ENCODE measurements at places on chromosomes 6 and 20.

GRCh38 chr6:150207931-150208570, 65.2 kb downstream of the PPP1R14C start:
- no peak for DNase-seq

- DNase-seq: no peak
Observed at GRCh38 chr20:49476016-49476355, 6.5 kb downstream of the KCNB1 start.

DNA sequence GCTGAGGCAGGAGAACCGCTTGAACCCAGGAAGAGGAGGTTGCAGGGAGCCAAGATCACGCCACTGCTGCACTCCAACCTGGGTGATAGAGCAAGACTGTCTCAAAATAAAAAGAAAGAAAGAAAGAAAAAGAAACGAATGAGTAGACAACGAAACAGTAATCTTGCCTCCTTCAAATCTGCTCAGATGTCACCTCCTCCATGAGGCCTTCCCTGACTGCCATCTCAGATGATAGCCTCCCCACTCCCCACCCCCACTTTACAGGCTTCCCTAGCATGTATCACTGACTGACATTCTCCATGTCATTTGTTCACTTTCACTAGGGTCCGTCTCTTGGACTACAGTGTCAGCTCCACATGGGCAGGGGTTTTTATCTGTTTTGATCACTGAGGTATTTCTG, 36.4 kb downstream of the C20orf203 start:
- no peak for DNase-seq

GRCh38 chr20:45152405-45152804, 22.3 kb upstream of the PI3 start:
- no peak for DNase-seq

DNA sequence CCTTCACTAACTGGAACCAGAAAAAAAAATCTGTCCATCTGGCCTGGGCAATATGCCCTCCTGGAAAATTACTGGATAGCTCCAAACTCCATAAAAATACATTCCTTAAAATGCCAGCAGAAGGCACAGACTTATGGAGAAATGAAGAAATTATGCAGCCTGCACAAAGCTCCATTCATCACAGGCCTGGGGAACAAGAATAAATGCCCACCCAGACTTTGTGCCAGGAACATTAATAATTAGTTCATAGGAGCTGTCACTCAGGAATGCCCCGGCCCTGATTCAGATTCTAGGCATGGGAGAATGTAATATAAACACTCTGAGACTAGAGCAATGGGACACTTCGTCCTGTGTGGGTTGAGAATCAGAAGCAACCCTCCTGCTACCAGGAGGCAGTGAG, 199.3 kb downstream of the OTOR start:
- DNase-seq: no peak

- no peak for DNase-seq
Observed at GRCh38 chr20:39431091-39431880, 469.1 kb downstream of the DHX35 start.

GRCh38 chr6:87244380-87244779, 78.0 kb upstream of the SMIM8 start:
- no peak for DNase-seq

DNA sequence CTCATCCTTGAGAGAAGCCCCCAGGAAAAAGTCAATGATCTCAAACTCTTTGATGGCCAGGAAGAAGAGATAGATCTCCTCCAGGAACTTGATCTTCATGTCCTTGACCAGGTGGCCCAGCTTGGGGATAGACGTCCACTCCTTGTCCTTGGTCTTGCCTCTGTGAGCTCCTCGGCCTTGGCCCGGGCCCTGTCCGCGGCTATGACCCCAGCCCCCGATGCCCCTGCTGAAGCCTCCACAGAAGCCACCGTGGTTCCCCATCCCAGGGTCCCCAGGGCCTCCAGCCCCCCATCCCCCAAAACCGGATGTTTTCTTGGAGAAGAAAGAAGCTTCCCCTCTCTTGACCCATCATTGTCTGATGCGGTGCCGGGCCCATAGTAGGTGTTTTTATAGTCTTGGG, 195.1 kb downstream of the ZMYND8 start:
- no peak for DNase-seq

DNA sequence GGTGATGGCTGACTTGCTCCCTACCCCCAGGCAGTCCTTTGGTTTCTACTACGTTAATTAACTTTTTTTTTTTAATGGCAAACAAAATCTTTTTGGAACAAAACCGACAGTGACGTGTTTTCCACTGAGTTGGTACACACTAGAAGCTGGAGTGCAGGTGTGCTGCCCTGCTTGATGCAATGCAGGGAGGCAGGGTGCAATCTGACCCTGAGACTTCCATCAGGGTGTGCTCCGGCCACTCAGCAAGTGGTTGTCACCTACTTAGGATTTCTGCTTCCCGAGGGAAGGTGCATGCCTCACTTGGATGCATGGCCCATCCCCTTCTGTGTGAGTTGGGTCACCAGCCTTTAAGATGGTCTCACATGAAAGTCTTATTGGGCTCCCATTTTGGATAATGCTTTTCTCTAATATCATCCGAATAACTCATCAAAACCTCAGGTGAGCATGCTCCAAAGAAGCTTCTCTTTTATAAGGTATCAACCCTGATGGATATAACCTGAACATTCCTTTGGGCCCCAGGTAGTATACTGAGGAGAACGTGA, 14.0 kb downstream of the RREB1 start:
- no peak for DNase-seq

GRCh38 chr6:1624058-1624850, 14.5 kb downstream of the FOXC1 start:
- DNase-seq: no peak

DNA sequence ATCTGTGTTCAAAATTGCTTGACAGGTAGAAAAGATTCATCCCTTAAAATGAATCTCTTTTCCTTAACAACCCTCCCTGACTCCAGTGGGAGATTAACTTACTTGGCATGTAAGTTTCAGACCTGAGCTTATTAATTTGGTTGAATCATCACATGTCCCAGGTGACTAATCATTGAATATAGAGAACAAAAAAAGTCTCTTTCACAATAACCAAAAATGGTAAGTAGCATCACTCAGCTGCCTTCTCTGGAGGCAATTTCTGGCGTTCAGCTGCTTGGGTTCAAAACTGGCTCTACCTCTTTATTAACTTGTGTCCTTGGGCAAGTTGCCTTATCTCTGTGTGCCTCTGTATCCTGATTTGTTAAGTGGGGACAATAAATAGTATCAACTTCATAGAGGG, 2.9 kb downstream of the C6orf141 start:
- DNase-seq: no peak

- no peak for DNase-seq
Observed at GRCh38 chr20:58669287-58670006, 18.4 kb downstream of the STX16 start.

- no peak for DNase-seq
Observed at GRCh38 chr6:119267126-119267905, 82.2 kb downstream of the MAN1A1 start.

GRCh38 chr20:10427060-10427692, 6.8 kb downstream of the MKKS start:
- peak; percentile 53 for DNase-seq

GRCh38 chr6:90729057-90729456, 142.2 kb upstream of the MAP3K7 start:
- DNase-seq: no peak

- no peak for DNase-seq
Observed at GRCh38 chr6:52574709-52575501, 2.0 kb downstream of the TRAM2 start.

DNA sequence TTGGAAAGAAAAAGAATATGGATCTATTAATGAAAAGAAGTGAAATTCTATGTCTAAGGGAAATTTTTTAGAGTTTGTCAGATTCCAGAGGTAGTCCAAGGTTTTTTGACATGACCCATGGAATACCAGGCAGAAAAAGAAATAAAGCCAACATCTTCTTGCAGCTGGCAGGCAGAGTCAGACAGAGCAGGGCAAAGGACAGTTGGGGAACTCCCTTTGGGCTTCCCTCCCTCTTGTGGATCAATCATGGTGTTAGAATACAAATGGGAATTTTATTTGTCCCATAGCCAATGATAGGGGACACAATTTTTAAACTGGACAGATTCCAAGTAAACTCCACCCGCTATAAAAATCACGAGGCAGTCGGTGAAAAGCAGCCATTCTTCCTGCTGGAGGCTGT, 92.1 kb upstream of the TAB2 start:
- no peak for DNase-seq

DNA sequence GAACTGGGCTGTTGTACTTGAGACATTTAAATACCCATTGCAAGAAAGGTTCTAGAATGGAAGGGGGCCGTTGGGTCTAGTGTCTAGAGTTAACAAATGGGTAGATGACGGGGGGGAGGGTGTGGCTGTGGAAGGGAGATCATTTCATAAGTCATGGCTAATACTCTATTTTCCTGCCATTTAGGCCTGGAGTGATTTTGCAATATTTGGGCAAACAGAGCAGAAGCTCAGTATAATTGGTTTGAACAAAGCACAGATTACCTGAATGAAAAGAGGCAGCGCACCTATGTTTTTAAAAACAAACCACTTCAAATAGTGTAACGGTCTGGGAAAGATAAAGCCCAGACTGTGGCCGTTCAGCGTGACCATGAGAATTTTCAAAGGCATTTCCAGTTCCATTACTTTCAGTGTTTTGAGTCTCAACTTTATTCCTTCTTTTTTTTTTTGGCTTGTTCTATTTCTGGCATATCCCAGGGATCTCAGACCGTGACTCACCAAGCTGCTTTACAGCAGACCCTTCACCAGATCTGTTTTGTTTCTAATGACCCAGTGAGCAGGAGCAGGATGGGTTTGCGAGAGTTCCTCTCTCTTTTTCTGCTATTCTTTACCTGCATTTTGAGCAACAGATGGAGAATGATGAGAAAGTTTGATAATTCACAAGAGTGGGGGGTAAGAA, 73.7 kb downstream of the LYRM2 start:
- no peak for DNase-seq

DNA sequence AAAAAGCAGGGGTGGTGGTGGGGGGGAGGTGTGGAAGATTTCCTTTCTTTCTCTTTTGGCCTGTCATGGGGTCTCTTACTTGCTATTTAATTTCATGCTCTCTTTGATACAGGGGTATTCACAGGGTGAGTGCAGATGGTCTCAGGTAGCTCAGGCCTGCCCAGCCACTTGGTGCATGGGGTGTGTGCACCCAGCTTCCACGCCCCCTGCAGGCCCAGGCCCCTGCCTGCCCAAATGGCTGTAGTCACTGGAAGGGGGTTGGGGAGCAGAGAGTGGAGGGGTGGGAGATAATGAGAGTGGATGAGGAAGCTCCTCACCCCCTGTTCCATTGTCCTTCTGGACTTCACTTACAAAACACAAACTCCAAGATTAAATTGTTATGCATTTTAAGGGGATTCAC, 133.6 kb upstream of the SGK1 start:
- no peak for DNase-seq

DNA sequence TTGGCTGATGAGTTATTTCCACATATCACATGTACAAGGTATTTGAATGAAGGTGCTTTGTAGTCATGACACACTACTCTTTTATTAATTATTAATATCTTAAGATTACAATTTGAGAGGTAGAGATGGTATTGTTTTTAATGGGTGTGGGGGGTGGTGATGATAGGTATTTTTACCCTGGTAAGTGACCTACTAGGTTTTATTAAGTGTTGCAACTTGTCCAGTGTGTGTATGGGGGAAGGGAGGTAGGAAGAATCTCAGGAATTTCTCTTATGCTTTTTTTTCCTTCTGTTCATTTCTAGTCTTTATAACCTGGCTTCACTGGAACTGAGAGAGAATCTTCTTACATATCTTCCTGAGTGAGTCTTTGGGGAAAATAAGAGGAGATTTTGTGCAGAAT, 101.4 kb downstream of the LRRC1 start:
- DNase-seq: no peak

DNA sequence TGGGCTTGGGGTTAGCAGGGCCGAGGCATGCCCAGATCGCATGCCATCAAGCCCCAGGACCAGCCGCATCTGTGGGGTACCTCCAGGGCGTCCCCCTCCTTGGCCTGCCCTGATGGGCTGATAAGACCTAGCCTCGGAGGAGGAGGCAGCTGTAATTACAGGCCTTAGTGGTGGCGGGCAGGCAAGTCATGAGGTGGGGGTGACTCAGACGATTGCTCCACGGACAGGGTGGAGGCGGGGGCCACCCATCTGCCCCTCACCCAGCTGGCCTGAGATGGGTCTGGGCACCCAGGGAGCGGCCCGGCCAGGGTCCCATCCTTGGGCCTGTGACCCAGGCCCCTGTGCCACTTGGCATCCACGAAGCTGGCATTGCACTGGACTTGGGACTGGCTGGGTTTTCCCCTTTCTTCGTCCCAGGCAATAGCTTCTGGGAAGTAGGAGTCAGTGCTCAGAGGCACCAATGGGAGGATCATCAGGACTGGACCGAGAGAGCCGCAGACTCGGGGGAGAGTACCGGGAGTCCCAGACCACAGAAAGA, 57.5 kb downstream of the CEBPB start:
- DNase-seq: no peak

- no peak for DNase-seq
Observed at GRCh38 chr6:73644030-73644429, 9.8 kb downstream of the SLC17A5 start.

GRCh38 chr6:6751619-6752023, 163.1 kb downstream of the LY86 start:
- DNase-seq: no peak

- DNase-seq: no peak
Observed at GRCh38 chr6:15870333-15871043, 207.7 kb upstream of the DTNBP1 start.

GRCh38 chr20:56554869-56555268, 21.8 kb downstream of the FAM209B start:
- DNase-seq: no peak

DNA sequence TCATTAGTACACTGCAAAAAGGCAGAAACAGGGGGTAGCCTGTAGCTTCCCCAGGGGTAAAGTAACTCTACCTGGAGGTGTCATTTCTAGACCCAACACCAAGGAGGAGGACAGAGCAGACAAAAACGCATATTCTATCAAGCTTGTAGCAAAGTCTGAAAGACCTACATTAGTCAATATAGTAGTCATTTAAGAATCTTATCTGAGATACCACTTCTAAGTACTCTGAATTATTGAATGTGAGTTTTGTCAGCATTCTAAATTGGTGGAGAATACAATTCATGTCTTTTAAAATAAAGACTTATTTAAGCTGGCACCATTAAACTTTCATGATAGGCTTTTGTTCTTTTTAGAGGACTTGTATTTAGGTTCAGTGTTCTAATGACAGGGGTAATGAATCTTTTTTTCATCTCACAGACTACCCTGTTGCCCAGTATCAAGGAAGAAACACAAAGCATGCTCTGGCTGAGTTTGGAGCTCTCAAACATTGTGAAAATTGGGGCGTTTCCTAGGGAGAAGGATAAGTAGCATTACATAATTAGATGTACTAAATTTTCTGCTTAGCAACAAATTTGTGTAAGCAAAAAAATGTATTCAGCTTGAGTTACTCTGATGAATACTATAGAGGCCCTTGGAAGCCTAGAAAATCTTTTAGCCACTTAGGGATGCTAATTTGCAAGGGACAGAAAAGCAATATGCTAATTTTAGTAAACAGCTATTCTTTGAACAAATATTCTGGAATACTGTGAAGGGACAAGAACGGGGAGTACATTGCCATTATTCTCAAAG, 255.4 kb upstream of the HSF2 start:
- no peak for DNase-seq

- DNase-seq: no peak
Observed at GRCh38 chr6:69489970-69490369, 306.8 kb downstream of the LMBRD1 start.
